ENCODE measurements at places on chromosomes 5 and 9.

- peak; percentile 40 for DNase-seq
These were observed 5.7 kb downstream of the MAPKAP1 start for GRCh38 chr9:125701351-125701750.

DNA sequence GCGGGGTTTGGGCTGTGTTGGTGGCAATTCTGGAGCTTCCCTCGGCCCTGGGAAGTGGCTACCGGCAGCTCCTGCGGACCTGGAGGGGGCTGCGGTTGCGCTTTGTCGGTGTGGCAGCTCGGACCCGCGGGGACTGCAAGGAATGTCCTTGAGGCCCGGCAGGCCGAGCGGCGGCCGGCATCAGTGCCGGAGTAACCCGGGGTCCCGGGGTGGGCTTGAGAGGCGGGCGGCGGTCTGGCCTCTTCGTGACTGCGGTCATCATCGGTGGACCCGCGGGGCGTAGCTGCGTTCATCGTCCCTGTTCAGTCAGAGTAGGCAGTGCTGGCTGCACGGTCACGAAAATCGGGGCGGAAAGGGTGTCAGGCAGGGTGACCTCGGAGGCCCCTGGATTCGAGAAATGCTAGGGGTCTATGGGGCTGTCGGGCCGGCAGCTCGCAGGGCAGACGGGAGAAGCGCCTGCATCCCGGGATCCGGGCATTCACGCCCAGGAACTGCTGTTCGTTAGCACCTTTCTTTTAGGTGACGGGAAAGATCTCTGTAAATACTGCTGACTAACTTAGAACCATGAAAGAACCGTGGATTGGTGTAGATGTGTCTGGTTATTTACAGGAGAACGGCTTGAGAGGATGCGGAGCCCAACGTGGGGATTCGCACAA, 474 bp downstream of the HMGCR start:
- peak; percentile 53 for DNase-seq

- no peak for DNase-seq
These were observed 370.4 kb downstream of the PRDM9 start for GRCh38 chr5:23877847-23878246.

DNA sequence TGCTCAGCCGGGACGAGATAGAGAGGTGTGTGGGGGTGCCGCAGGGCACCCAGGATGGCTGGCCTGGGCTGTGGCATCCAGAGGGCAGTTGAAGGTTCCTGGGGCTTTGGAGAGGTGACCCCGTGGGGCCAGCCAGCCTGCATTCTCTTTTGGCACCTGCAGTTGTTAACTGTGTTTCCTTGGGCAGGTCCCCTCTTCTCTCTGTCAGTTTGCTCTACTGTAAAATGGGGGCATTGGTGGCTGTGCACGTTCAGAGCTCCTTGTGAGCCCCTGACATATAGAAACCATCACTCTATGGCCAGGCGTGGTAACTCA, 8.5 kb downstream of the ZDHHC12 start:
- no peak for DNase-seq

GRCh38 chr5:3179220-3179619, 416.4 kb upstream of the IRX1 start:
- DNase-seq: no peak

GRCh38 chr5:40402007-40402364, 277.7 kb upstream of the PTGER4 start:
- peak; percentile 64 for DNase-seq

Data from activated T-cell treated with anti-CD3 and anti-CD28 coated beads, Interleukin-2, amount 50 U/mL, for 72 hours (primary cell).